T-helper 2 cell treated with Interferon-gamma antibody and Interleukin-4, amounts not matched to agents 100 ng/mL and 5 ng/mL, for 36 hours (primary cell): ENCODE measurements at places on chromosomes 7 and 10. TPM values are rescaled to one million over a fixed set of nuclear protein-coding genes. Genes with fewer than 3 reads are reported as not detected.

Gene ELMO1
- 139 TPM in 2 replicates for total RNA-seq

Gene CH25H
- not detected in 2 replicates for total RNA-seq

Gene GPRIN2
- not detected in 2 replicates for total RNA-seq

Gene MSMB
- not detected in 2 replicates for total RNA-seq

Gene AKR1D1
- total RNA-seq: not detected in 2 replicates

Gene LRIT1
- not detected in 2 replicates for total RNA-seq

Gene INA
- 0.25 and 0.27 TPM in 2 replicates for total RNA-seq
